ENCODE measurements at places on chromosomes 2 and 18. TPM values are rescaled to one million over a fixed set of nuclear protein-coding genes. Genes with fewer than 3 reads are reported as not detected.

The KCNG2 gene
- total RNA-seq, result not detected

DNA sequence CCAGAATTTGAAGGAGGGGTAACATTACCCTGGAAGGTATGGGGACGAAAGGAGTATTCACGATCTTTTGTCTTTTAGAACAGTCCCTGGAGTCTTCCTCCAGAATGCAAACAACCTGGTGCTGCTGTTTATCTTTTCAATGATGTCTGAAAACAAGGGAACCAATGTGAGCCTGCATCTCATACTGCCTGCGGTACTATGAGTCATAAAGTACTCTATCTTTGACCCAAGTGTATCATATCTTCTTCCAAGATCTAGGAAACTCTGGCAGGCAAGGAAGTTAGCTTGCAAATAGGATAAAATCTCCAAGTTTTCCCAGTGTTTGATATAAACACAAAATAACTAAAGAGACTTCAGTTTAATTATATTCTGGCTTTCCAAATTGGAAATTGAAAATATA is 968.5 kb downstream of the LRP1B start:
- no peaks in the 10 kb centered on the region for H3K27me3 ChIP-seq
- H3K4me1 ChIP-seq, result no peaks in the 10 kb centered on the region
- no peak overlapping the region for H3K4me3 ChIP-seq
- no peaks in the 10 kb centered on the region for H3K36me3 ChIP-seq
- no peak for DNase-seq
- no peak overlapping the region for H3K27ac ChIP-seq

GRCh38 chr2:9714630-9715214 is 83.9 kb upstream of the YWHAQ start:
- peaks cover 4% of the 10 kb centered on the region for H3K4me1 ChIP-seq
- H3K36me3 ChIP-seq, result no peaks in the 10 kb centered on the region
- DNase-seq, result no peak
- H3K4me3 ChIP-seq, result no peak overlapping the region

DNA sequence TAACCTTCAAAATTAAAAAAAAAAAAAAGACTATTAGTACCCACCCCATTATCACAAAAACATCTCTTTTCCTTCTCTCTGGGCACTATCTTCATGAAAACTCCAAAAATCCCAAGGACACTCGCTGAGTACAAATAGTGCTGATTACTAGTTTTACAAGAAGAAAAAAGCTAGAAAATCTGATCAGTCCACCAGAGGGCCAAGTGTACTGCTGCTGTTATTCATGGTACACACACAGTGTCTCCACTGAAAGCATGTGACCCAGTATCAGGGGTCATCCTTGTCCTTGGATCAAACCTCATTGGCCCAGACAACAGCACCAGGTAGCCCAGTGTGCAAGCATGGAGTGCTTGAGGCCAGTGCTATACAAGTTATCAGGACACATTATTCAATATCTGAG is 382.7 kb upstream of the KLHL29 start:
- H3K4me3 ChIP-seq, result no peak overlapping the region
- H3K27me3 ChIP-seq, result no peaks in the 10 kb centered on the region
- H3K27ac ChIP-seq, result no peak overlapping the region
- no peak for DNase-seq
- H3K4me1 ChIP-seq, result no peaks in the 10 kb centered on the region

- no peak for DNase-seq
- H3K4me3 ChIP-seq, result no peak overlapping the region
- H3K27me3 ChIP-seq, result peaks cover 4% of the 10 kb centered on the region
- no peak overlapping the region for H3K27ac ChIP-seq
Observed at GRCh38 chr18:50432915-50433314, 58.1 kb downstream of the SKA1 start.
